Activated naive CD4-positive, alpha-beta T cell treated with anti-CD3 and anti-CD28 coated beads for 36 hours (primary cell): ENCODE measurements at places on chromosomes 6 and 20. TPM values are rescaled to one million over a fixed set of nuclear protein-coding genes. Genes with fewer than 3 reads are reported as not detected.

Gene TAGAP
- 79.6 TPM for total RNA-seq

Gene GLP1R
- total RNA-seq = 0.12 TPM

Gene NRN1
- 0.45 TPM for total RNA-seq

GRCh38 chr6:64217721-64218620, 582.4 kb downstream of the PHF3 start:
- no peaks in the 10 kb centered on the region for H3K27me3 ChIP-seq
- H3K4me1 ChIP-seq = no peaks in the 10 kb centered on the region
- H3K4me3 ChIP-seq = no peak overlapping the region
- no peak overlapping the region for H3K27ac ChIP-seq

GRCh38 chr6:6629402-6629801, 40.9 kb downstream of the LY86 start:
- no peak for DNase-seq
- H3K4me1 ChIP-seq = peaks cover 17% of the 10 kb centered on the region
- no peak overlapping the region for H3K27ac ChIP-seq
- no peaks in the 10 kb centered on the region for H3K27me3 ChIP-seq
- H3K36me3 ChIP-seq = no peaks in the 10 kb centered on the region
- no peak overlapping the region for H3K4me3 ChIP-seq
